ENCODE measurements at places on chromosomes 1 and 21. TPM values are rescaled to one million over a fixed set of nuclear protein-coding genes. Genes with fewer than 3 reads are reported as not detected.

DNA sequence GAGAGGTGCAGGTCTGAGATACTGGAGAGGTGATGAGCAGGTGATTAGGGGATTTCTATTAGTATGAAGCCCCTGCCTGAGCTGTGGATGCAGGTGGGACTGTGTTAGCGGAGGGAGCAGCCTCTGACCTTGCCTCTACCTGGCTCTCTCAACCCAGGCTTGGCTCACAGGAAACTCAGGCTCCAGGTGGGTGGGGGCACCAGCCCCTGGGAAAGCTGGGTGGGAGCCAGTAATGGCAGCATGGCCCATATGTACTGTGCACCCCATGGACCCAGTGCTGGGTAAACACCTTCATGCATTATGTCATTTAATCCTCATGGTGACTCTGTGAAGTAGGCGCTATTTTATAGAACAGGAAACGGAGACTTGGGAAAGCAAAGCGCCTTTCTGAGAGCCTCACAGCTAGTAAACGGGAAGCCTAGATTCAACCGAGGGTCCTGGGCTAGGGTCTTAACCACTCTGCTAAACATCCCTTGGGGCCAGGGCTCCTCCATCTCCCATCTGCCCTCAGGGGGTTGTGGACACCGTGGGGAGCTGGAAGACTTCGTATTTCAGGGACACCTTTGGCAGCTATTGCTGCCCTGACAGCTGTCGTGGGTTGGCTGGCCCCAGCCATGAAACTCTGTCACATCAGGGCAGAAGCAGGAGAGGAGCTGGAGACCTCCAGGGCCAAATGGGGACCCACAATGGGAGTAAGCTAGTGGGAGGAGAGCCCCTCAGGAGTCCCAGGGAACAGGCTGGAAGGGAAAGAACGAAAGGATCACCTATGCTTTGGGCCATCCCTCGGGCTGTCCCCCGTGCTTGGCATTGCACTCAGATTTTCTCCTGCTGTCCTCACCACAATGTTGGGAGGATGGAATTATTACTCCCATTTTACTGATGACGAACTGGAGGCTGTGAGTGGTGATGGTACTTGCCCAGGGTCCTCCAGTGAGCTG, 59.6 kb upstream of the CSF3R start:
- no peak for DNase-seq

DNA sequence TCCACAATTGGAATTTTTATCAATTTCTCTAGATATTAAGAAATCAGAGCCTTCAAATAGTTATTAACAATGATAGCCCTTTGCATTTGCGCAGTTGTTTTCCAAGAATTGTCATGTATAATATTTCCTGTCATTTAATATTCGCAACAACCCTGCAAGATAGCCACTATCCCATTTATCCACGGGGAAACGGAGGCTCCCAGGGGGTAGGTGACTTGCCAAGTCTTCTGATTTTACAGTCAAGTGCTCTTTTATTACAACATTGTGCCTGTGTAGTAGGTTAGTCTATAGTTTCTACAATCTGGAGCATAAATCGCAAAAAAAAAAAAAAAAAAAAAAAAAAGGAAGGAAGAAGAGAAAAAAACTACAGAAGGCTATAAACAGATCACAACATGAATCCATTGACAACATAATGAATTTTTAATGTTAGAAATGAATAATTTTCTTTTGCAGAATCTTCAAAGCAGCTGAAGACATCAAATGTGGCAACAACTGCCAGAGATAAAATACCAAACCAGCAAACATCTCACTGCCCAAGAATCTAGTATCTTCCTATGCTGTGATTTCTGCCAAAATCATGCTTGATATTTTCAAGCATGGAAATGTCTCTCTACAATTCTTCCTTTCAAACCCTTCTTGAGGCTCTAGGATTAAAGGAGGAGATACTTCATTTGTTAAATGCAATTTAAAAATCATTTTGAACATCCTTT, 125.5 kb downstream of the PTPN14 start:
- no peak for DNase-seq

RUNX1 gene
- 11.9 TPM for total RNA-seq

LINGO4 gene
- not detected for total RNA-seq

DNA sequence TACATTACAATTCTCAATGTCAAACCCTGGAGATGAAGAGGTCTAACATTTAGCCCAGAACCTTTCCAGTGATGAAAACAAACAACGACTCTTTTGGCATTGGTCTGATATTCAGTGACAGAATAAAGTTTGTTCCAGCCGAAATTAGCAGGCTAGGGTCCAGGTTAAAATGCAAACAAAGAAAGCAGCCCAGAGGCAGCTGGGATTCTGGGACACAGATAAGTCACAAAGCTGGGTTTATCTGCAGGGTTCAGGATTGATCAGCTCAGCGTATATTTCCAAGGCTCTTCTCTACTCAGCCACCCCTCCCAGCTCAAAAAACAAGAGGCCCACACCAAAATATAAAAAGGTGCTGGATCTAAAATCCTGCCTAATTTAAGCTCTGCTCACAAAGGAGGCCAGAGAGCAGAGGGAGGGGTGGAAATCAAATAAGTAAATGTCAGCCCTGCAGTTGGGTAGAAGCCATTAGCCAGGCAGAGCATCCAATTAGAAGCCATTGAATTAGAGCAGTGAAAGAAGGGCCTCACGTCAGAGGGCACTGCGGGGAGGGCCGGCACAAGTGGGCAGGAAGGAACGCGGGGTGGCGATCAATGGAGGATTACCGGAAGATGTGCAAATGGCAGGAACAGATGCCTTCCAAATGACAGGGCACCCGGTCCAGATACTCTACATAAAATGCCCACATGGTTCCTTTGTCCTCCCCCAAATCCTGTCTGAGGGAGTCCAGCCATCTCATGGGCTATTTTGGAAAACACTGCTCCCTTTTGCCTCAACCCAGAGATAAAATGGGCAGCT, 3.2 kb upstream of the KLHDC8A start:
- DNase-seq: no peak

DNA sequence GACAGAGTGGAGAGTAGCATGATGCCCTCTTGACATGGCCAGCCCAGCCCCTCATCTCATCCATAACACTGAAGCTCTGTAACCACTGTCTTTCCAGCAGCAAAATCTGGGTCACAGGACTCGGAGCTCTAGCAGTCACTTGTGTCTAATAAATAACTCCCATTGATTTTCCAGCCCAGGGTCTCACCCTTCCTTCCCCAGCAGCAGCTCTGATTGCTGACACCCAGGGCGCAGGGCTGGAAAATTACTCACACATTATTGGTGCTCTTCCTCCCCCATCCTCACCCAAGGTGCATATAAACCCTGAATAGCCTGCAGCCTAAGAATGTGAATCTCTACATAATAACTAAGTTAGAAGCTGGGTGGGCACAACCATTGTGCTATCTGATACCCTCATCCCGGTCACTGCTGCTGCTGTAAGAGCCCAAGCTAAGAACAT, 21.1 kb upstream of the OR10J5 start:
- no peak for DNase-seq

- DNase-seq: no peak
Measured at GRCh38 chr21:43734131-43734927, 15.4 kb downstream of the PDXK start.

- no peak for DNase-seq
Measured at GRCh38 chr1:184823080-184823479, 68.4 kb upstream of the EDEM3 start.

LDLRAD1 gene
- 1.5 TPM for total RNA-seq

- DNase-seq: no peak
Measured at GRCh38 chr1:85091671-85092280, 43.5 kb upstream of the MCOLN3 start.

DNA sequence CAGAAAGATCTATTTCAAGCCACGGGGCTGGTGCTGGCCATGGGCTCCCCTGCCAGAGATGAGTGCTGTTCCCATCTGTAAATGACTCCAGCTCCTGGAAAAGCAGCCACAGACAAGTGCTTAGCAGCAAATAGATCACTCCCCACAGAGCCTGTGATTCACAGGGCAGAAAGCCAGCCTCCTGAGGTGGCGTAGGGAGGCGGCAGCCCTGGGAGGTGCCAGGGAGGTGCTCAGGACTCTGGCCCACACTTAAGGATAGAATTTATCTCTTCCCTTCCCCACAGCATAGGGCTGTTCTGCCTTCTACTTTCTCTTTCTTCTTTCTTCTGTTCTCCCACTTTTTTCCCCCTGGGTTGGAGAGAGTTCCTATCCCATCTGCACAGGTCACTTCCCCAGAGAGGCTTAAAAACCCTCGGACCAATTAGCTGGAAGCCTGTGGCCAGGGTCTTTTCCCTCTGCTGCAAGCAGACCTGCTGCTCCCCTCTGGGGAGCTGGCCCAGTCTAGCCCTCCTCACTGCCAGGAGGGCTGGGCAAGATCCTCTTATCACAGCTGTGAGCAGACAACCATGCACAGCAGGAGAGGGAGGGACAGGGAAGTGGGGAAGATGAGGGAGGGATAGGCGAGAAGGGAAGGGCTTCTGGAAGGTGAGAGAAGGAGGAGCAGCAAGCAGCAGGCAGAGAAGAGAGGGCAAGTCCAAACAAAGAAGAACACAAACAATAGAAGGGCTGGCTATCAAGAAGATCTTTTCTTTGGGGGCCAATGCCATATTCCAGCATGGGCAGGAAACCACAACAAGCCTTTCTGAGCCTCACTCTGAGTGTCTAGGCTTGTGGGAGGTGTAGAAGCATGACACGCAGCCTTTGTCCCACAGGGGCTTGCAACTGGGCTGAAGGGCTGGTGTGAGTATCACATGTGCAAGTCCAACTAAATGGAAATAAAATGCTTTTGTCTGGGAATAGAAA, 41.0 kb downstream of the KCND3 start:
- no peak for DNase-seq

- DNase-seq: no peak
Measured at GRCh38 chr1:18766328-18766727, 93.1 kb downstream of the TAS1R2 start.

- DNase-seq: no peak
Measured at GRCh38 chr1:67942274-67942673, 108.2 kb downstream of the DIRAS3 start.

- no peak for DNase-seq
Measured at GRCh38 chr1:43930168-43930948, 3.2 kb upstream of the ARTN start.

DNA sequence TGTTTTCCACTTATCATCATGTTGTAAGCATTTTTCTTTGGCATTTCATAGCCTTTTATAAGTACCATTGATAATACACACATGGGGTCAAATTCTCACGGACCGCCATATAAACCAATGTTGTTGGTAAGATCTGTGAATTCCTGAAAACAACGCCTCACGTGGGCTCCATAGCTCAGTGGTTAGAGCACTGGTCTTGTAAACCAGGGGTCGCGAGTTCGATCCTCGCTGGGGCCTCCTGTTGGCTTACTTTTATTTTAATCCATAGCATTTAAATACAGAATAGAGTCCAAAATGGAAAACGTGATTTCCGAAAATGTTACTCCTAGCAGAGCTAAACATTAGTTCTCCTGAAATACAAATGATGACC, 83.1 kb downstream of the HHIPL2 start:
- no peak for DNase-seq

DNA sequence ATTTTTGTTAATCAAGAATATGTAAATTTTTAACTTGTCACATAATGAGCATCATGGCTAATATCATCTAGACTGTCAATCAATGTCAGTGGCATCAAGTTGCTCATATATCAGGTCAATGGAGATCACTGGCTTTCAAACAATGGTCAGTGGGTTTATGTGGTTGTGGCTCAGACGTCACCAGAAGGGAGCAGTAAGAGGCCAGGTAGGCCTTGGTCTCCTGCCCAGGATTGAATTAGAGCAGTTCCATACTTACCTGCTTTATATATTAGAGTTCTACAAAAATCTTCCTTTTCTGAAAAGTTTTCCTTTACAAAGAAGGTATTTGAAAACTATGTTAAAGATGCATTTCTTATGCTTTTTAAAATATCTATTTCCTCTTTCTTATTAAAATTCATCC, 206.3 kb upstream of the B3GALT2 start:
- DNase-seq: no peak

- no peak for DNase-seq
Measured at GRCh38 chr1:168476588-168477385, 67.0 kb downstream of the XCL2 start.

GRCh38 chr21:33101300-33101911, 31.5 kb downstream of the OLIG1 start:
- no peak for DNase-seq

DNA sequence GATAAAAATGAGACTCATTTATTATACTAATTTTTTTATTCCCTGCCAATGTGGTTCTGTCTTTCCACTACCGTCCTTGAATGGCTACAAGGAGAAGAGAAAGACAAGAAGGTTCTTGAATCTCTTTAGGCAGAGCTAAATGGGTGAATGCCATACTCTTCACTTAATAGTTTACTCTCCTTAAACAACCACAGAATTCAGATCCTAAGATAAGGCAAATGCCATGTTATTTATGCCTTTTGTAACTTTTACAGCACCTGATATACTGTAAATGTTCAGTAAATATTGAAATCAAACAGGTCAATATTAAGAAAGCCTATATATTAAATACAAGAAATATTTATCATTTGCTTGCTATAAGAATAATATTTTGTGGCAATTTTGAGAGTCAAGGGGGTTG, 58.4 kb downstream of the IGSF5 start:
- no peak for DNase-seq

- no peak for DNase-seq
Measured at GRCh38 chr1:41528726-41529605, 44.5 kb upstream of the EDN2 start.

- peak; percentile 80 for DNase-seq
Measured at GRCh38 chr1:14598498-14599182, at the start of gene KAZN. TSS of gene KAZN (plus strand) at chr1:14598685.

- DNase-seq: no peak
Measured at GRCh38 chr1:209883341-209883971, 54.6 kb upstream of the SYT14 start.

RNPEP gene
- 63.9 TPM for total RNA-seq

RGS13 gene
- total RNA-seq: not detected

DNA sequence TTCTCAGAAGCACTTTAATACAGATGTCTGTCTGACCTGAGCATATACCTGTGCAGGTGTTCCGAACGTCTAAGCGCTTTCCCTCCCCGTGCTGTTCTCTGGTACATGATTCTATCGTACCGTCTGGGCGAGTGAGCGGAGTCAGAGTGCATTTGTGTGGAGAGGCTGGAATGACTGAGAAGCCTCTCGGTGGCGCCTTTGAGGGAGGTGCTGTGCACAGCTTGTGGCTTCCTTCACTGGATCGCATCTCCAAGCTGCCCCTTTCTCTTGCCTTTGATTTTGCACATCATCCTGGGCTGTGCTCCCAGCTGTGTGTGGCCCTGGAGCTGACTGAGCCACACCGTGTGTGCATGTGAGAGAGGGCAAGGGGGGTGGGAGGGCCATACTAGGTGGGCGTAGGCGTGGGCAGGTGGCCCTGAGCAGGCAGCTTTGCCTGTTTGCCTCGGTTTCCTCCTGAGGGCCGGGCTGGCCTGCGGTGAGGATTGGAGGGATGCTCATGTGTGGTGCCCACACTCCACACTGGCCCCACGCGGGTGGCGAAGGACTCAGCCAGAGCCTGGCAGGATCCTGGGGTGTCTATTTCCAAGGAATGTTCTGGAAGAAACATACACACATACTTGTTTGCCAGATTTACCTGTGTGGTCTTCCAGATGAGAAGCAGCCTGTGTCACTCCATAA, 105.3 kb downstream of the ADARB1 start:
- no peak for DNase-seq

ATP5IF1 gene
- 143 TPM for total RNA-seq

GRCh38 chr1:215007880-215008279, 74.7 kb upstream of the KCNK2 start:
- DNase-seq: no peak
